ENCODE measurements at places on chromosomes 4 and X.

DNA sequence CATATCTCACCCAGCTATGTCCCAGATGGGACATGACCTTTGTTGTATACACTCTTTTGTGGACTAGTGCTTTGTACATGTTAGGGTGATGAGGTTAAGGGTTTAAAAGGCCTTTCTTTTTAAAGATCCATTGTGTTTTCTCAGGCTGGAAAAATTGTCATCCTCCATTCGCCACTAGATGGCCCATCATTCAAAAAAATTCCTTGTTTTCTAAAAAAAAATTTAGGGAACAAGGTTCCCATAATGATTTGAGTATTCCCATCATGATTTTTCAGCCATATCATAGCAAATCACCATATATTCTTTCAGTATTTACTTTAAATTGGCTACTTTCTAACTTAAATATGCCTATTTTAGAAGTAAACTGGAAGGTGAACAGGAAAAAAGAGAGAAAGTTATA, 91.9 kb upstream of the TMEM164 start:
- DNase-seq, result no peak

- no peak for DNase-seq
Measured at GRCh38 chr4:24197955-24198354, 308.1 kb upstream of the PPARGC1A start.

- DNase-seq, result no peak
Measured at GRCh38 chrX:120358737-120359456, 3.0 kb upstream of the ATP1B4 start.

GRCh38 chrX:134957836-134958235, 33.0 kb upstream of the SMIM10 start:
- no peak for DNase-seq

- DNase-seq, result no peak
Measured at GRCh38 chr4:4637710-4638109, 95.9 kb upstream of the STX18 start.

- DNase-seq, result no peak
Measured at GRCh38 chr4:101183221-101183620, 164.1 kb downstream of the PPP3CA start.

DNA sequence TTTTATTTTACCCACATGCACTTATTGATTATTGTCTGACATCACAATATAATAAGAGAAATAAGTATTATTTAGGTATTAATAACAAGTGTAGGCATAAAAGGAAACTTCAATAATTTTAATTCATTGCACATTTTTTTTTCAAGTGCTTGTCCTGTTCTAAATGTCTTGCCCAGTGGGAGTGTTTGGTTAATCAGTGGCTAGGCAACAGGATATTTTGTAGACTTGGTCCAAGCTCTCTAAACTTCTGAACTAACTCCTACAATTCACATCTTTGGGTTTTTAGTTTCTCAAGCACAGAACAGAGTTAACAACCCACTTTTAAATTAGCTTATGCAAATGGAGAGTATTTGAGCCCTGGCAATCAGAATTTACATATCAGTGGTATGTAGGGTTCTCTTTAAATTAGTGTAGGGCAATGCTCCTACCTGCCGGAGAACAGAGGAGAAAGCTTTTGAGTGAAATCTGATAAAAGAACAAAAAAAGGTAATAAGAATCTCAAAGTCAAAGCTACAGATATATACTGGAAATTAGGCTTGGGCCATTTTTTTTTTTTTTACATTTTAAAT, 353.5 kb downstream of the ADGRL3 start:
- no peak for DNase-seq

DNA sequence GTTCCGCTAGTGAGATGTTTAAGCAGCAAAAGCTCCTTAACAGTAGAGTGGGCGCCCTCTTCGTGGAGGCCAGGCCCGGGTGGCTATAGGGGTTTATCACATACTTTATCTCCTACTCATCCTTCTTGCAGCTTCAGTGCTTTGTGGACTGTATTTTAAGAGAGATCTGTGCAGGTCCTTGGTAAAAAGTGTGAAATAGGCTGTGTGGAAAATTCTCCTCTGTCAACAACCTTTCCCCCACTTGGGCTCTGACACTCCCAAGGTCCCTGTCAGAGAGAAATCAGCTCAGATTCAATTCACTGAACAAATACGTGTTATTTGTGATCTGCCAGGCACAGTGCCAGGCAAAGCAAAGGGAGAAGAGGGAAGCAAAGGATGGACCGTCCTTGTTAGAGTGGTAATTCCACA, 214.3 kb upstream of the PPARGC1A start:
- no peak for DNase-seq

GRCh38 chrX:151921292-151921691, 8.6 kb downstream of the MAGEA4 start:
- DNase-seq, result no peak

- DNase-seq, result no peak
Measured at GRCh38 chr4:1203026-1203616, 30.7 kb upstream of the SPON2 start.

DNA sequence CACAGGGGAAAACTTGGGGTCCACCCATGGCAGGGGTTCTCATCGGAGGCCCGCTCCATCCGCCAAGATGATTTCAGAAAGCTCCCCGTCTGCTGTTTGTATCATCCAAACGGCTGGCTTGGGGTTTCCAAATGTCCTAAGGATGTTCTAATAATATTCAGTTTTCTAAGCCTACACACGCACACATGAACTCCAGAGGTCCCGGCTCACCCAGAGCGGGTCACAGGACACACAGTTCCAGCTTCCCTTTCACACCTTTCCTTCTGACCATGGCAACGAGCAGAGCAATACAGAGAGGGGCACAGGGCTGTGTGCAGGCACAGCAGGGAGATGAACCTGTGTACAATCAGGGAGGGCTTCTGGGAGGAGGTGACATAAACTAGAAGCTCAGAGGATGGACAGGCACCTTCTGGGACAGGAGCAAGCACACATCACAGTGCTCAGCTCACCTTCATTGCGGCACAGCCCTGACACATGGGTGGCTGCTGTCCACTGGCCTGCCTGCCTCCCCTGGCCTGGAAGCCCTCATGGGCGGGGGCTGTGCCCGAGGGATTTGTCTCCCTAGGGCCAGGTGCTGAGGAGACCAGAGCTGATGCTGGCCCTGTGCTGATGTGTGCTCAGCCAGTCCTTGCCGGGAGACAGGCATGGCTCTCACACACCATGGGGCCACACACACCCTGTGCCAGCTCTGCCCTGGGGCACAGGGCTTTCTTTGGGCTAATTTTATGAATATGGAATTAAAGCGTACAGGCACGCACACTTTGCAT, 44.8 kb downstream of the ABLIM2 start:
- DNase-seq, result no peak

GRCh38 chr4:89294573-89295269, 12.9 kb downstream of the GPRIN3 start:
- no peak for DNase-seq

- DNase-seq, result no peak
Measured at GRCh38 chrX:119981286-119982070, 37.9 kb upstream of the NKAP start.

DNA sequence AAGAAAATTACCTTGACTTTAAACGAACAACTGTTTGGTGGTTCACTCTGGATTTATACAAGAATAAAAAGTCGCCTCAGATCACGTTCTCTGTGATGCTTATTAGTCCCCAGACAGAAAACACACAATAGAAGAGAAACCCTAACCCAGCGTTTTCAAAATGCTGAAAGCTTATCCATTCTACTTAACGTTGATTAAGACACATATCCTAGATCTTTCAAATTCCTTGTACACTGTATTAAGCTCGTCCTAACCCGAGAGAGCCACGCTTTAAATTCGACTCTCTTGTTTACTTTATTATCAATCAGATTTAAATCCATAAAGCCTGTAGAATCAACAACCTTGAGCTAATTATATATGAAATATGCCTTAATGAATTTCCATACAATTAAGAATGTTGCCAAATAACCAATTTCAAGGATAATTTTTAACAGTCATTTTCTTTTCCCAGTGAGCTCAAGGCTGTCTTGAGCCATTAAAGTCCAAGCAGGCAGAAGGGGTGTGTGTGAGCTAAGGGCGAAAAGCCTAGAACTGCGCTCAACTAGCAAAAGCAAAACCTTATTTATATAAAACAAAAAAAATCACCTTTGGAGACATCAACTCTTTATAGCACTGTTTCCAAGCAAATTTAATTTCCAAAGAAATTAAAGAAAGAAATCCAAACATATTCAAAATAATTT, 981 bp upstream of the PITX2 start:
- no peak for DNase-seq

All from neuronal stem cell (in vitro differentiated cells).